Kidney (tissue), 22 donors: ENCODE measurements at places on chromosomes 7 and 10.

- H3K27ac ChIP-seq: no peak overlapping the region
- no peaks in the 10 kb centered on the region for H3K27me3 ChIP-seq
- H3K4me1 ChIP-seq: no peaks in the 10 kb centered on the region
- no peak for DNase-seq
- no peaks in the 10 kb centered on the region for H3K36me3 ChIP-seq
- H3K4me3 ChIP-seq: no peak overlapping the region
These were observed 35.2 kb upstream of the WDFY4 start for GRCh38 chr10:48649349-48649944.

DNA sequence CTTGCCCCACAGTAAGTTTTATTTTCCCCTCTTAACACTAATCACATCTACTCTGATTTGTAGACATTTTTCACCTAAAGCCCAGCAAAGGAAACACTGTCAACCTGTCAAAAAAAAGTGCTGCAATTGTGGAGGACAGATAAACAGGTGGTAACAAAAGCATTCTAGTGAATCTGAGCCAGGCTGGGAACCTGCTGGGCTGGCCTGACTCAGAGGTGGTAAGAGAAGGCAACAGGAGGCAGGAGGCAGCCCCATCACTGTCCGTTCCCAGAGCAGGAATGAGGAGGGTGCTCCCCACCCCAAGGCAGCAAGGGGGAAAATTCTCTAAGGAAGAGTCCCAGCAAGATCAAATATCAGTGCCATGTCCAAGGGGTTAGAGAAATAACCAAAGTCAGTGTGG is 19.5 kb upstream of the HERPUD2 start:
- no peaks in the 10 kb centered on the region for H3K4me1 ChIP-seq
- no peak for DNase-seq
- H3K4me3 ChIP-seq: no peak overlapping the region
- H3K27me3 ChIP-seq: no peaks in the 10 kb centered on the region
- no peaks in the 10 kb centered on the region for H3K36me3 ChIP-seq

GRCh38 chr7:103560136-103560535 is 114.1 kb upstream of the SLC26A5 start:
- DNase-seq: no peak
- H3K27me3 ChIP-seq: no peaks in the 10 kb centered on the region
- no peak overlapping the region for H3K4me3 ChIP-seq
- no peaks in the 10 kb centered on the region for H3K36me3 ChIP-seq

- no peaks in the 10 kb centered on the region for H3K4me1 ChIP-seq
- no peaks in the 10 kb centered on the region for H3K36me3 ChIP-seq
- no peak for DNase-seq
- H3K4me3 ChIP-seq: no peak overlapping the region
- H3K27me3 ChIP-seq: no peaks in the 10 kb centered on the region
These were observed 30.3 kb upstream of the ATXN7L1 start for GRCh38 chr7:105906695-105907094.

- H3K27me3 ChIP-seq: no peaks in the 10 kb centered on the region
- peak overlapping the region; percentile 57 for H3K4me3 ChIP-seq
- DNase-seq: no peak
- H3K27ac ChIP-seq: peak overlapping the region; percentile 13
- H3K36me3 ChIP-seq: no peaks in the 10 kb centered on the region
These were observed 995 bp upstream of the PARD3 start for GRCh38 chr10:34816085-34816496.

GRCh38 chr10:61752111-61753011 is 89.6 kb downstream of the CABCOCO1 start:
- H3K27ac ChIP-seq: peak overlapping the region; percentile 68
- H3K27me3 ChIP-seq: no peaks in the 10 kb centered on the region
- no peak for DNase-seq
- no peaks in the 10 kb centered on the region for H3K36me3 ChIP-seq

DNA sequence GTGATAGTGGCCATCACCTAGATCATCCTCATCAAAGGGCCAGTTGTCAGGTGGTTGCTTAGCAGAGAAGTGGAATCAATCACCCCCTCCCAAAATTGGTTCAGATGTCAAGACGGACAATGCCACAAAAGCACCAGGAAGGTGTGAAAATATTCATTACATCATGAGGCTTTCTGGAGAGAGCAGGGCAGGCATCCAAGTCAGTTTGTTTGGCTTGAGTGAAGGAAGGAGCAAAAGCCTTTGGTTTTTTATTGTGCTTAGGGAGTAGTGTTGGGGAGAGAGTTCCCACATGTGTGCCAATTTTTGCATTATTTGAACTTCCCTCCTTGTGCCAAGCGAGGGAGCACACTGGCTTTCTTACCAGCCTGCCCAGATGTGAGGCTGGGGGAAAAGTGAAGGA is 1082.9 kb downstream of the LRMDA start:
- no peaks in the 10 kb centered on the region for H3K4me1 ChIP-seq
- no peaks in the 10 kb centered on the region for H3K36me3 ChIP-seq
- no peak overlapping the region for H3K27ac ChIP-seq
- no peaks in the 10 kb centered on the region for H3K27me3 ChIP-seq
- DNase-seq: no peak

- no peaks in the 10 kb centered on the region for H3K4me1 ChIP-seq
- H3K27ac ChIP-seq: no peak overlapping the region
- no peak overlapping the region for H3K4me3 ChIP-seq
These were observed 49.9 kb upstream of the MGMT start for GRCh38 chr10:129416956-129417765.

GRCh38 chr7:51430480-51431086 is 114.0 kb upstream of the COBL start:
- no peak for DNase-seq
- H3K4me3 ChIP-seq: no peak overlapping the region
- H3K27me3 ChIP-seq: no peaks in the 10 kb centered on the region

DNA sequence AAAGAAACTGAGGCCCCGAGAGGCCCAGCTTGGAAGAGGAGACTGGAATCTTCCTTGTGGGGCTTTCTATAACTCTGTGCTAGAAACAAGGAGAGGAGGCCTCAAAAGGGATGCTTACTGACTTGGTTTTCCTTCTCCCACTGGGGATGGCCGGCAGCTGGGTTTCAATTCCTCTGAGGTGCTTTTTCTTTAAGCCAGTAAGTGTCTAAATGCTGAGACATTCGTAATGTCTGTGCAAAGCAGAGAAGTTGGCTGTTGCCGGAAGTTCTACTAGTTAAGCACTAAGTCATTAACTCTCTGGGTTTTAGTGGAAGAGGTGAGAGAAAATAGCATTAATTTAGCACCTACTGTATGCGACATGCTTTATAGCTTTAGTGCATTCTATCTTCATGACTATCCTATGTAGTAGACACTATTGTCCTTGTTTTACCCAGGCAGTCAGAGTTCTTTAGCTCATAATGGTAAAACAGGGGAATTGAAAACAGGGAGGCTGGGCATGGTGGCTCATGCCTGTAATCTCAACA is 135.2 kb downstream of the RGS10 start:
- no peak overlapping the region for H3K27ac ChIP-seq
- H3K27me3 ChIP-seq: no peaks in the 10 kb centered on the region
- peaks cover 9% of the 10 kb centered on the region for H3K4me1 ChIP-seq
- DNase-seq: no peak

GRCh38 chr7:42214060-42214679 is 22.8 kb downstream of the GLI3 start:
- no peaks in the 10 kb centered on the region for H3K36me3 ChIP-seq
- DNase-seq: no peak
- H3K27ac ChIP-seq: no peak overlapping the region
- no peak overlapping the region for H3K4me3 ChIP-seq

- H3K36me3 ChIP-seq: no peaks in the 10 kb centered on the region
- no peak for DNase-seq
- H3K27me3 ChIP-seq: no peaks in the 10 kb centered on the region
- H3K4me1 ChIP-seq: no peaks in the 10 kb centered on the region
These were observed 951 bp downstream of the ZNF25 start for GRCh38 chr10:37975401-37975991.

- no peak overlapping the region for H3K27ac ChIP-seq
- H3K27me3 ChIP-seq: no peaks in the 10 kb centered on the region
- DNase-seq: peak; percentile 45
- H3K4me1 ChIP-seq: no peaks in the 10 kb centered on the region
- H3K4me3 ChIP-seq: no peak overlapping the region
These were observed 2.1 kb upstream of the FLNC start for GRCh38 chr7:128827971-128828711.
